Activated CD4-positive, alpha-beta T cell treated with anti-CD3 and anti-CD28 coated beads, Interleukin-2, amount 50 U/mL, for 16 hours (primary cell): ENCODE measurements at places on chromosomes 1 and 21.
A peak's percentile ranks its signal among the peaks of the same experiment; 100 is the strongest.

DNA sequence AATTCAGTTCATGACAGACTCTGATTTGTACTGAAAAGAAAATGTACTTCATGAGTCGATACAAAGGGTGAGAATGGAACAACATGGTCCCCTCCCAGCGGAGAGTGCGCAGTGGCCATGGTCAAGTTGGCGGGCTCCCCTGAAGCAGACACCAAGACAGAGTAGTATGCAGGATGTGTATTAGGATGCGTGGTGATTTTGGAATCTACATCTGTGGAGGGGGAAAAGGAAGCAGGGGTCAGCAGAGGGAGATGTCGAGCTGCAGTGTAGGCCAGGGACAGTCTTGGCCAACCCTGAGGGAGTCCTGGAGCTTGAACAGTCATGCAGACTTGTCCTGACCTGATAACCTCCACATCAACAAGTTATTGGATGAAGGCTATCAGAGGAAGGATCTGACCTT lies 481.0 kb downstream of the OMA1 start:
- DNase-seq, result no peak

GRCh38 chr1:7390604-7391000 lies 380.5 kb upstream of the VAMP3 start:
- DNase-seq, result no peak

- no peak for DNase-seq
Observed at GRCh38 chr1:65055747-65056146, 89.4 kb upstream of the JAK1 start.

DNA sequence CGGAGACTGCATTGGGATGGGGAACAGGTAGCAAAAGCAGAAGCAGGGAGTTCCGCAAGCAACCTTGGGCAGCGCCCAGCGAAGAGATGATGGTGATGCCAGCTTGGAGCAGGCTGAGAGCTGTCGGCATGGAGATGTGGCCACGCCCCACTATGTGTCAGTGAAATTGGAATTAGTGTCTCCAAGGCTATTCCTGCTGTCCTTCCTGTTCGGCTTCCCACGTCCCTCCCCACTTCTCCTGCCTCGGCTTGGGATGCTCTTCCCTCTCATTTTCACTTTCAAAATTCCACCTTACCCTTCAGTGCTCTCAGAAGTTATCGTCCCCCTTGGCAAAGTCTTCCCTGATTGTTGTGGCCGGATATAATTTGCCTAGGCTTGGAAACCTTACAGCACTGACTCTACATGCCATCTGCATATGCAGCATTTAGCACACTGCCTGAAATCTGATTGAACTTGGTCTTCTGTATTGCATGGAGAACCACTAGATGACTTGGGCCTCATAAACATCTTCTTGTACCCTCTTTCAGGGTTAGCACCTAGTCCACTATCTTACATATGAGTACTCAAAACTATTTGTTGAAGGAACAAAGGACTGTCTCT lies 270.7 kb upstream of the RUNX1 start:
- DNase-seq, result no peak

- no peak for DNase-seq
Observed at GRCh38 chr1:169680377-169681019, 30.9 kb downstream of the SELL start.

DNA sequence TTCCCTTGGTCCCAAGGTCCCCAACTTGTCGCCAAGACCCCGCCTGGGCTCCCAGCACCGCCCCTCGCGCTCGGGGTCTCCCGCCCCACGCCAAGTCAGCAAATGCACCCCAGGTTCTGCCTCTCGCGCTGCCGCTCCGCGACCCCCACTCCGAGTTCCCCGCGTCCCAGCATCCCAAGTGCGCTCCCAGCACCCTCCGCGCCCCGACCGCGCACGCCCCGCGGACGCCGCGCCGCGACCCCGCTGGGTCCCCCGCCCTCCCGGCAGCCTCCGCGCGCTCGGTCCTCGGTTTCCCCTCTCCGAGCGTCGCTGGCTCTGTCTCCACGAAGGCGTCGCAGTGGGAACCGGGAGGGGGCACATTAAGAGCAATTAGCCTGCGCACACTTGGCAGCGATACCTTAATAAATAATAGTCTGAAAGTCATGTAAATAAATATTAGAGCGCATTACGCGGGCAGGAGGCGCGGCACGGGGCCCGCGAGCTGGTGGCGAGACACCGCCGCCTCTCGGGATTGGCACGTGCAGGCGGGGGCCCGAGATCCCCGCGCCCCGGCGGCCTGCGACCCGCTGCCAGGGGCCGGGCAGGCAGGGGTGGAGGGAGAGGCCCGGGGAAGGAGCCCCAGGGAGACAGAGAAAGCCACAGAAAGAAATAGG lies 75.9 kb downstream of the VWA5B1 start:
- DNase-seq, result no peak

- DNase-seq, result no peak
Observed at GRCh38 chr1:47477595-47478080, 39.8 kb downstream of the FOXD2 start.

DNA sequence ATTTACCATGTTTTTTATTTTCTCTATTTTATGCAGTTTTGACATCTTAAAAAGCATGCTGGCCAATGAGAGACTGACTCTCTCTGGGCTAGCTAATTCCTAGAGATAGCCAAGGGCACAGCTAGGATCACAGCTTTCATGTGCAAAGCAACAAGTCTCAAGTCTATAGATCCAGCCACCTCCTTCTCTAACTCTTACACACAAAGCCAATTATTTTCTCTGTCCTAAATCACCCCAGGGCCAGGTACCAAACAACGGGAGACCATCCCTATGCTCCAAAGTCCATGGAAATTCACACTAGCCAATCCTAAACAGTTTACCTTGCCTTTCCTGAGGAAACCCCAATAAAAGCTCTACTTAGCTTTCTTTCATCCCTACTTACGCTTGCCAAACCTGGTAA lies 38.0 kb downstream of the ARHGAP29 start:
- no peak for DNase-seq

- no peak for DNase-seq
Observed at GRCh38 chr21:39924577-39925308, 57.5 kb downstream of the PCP4 start.

- no peak for DNase-seq
Observed at GRCh38 chr1:223216531-223217205, 73.6 kb upstream of the TLR5 start.

DNA sequence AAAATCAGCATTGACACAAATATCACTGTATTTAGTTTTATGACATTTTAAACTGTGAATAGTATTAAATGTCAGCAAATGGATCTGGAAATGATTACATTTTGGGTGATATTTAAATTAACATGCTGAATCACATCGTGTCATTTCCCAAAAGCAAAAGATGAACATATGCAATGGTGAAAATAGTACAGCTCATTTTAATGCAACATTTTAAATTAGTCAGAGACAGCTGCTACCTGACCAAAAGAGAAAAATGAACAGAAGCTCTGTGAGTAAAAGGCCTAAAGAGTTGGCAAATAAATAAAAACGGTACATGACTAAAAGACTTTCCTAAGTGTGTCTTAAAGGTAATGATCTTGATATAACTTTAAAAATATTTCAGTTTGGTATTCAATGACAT lies 86.0 kb upstream of the GNG4 start:
- DNase-seq, result no peak

DNA sequence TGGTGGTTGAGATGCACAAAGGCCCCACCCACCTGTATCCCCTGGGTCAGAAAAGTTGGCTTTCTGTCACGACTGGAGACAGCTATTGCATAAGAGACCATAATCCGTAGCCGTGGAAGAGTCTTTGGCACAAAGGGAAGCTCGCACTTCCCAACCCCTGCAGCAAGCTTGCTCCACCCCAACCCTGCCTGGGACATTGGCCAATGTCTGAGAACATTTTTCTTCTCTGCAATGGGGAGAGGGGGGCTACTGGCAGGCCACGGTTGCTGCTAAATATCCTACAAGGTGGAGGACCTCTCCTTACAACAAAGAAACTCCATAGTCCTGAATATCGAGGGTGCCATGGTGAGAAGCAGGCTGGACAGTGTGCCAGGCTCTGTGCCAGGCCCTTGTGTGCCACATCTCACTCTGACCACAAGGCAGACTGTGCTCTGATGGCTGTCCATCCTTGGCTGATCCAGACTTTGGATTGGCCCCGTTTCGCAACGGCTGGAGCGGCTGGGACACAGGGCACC lies 104.1 kb downstream of the CSMD2 start:
- no peak for DNase-seq

GRCh38 chr1:117566556-117566955 lies 39.3 kb upstream of the TENT5C start:
- DNase-seq, result no peak

GRCh38 chr1:179121159-179121938 lies 39.5 kb downstream of the TOR3A start:
- DNase-seq, result peak; percentile 35

DNA sequence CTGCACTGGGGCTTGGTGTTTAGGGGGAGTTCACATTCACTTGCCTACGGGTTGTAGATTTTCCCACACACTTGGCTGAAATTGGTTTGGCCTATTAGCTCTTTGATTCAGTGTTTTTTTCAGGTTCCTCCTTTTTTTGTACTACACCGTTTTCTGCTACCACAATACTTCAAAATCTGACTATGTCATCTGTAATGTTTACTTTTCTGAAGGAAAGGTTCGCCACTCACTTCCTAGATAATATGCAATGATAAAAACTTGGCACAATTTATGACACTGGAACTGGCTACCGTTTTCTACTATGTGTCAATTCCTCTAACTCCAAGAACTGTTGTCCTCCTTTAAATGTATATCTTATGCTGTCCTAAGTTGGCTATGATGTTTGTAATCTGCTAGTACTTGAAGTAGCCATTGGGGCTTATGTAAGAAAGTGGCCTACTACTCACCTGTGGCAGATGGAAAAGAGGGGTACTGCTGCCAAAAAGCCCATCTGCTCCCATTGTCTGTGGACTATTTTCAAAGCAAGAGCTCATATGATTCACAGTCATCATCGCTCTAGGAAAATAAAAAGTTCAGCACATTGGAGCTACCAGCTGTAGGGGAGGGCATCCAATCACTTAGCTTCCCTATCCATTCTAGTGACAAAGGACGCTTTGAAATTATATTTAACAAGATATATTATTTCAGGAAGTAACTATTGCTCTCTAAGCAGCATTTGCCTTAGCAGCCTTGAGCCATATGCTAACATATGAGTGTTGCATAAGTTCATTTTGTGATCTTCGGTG lies 42.4 kb upstream of the BACH1 start:
- no peak for DNase-seq

DNA sequence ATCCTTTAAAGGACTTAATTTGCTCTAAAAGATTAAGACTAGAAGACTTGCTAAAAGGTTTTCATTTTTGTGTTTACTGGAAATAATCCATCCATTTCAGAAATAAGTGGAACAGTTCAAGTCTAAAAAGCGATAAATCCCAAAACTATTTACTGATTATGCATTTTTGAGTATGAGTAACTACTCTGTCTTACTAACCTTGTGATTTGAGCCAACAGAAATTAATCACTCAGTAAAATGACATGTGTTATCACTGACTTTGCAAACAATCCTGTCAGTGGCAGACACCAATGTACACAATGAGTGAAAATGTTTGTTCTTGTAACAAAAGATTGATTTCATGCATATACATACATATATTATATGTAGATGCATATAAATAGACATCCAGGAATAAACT lies 218.0 kb downstream of the DENND1B start:
- no peak for DNase-seq

DNA sequence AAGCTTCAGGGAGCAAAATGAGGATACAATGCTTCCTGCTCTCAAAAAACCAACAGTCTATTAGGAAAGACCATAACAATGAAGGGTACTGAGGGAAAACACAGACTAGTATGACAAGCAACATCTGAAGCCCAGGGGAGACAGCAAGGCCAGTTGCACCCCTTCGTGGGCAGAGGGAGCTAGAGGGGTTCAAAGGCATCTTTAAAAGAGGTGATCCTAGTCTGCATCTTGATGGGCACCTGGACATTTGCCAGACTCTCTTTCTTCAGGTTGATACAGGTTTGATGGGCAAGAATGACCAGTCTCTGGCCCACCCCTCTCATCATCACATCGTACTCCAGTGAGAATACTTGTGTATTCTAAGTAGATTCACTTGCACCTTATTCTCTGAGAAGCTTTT lies 177.7 kb downstream of the VAV3 start:
- DNase-seq, result peak; percentile 15

- DNase-seq, result no peak
Observed at GRCh38 chr1:167238713-167239112, 18.0 kb downstream of the POU2F1 start.

GRCh38 chr1:156104065-156104810 lies 10.3 kb upstream of the LMNA start:
- peak; percentile 69 for DNase-seq

DNA sequence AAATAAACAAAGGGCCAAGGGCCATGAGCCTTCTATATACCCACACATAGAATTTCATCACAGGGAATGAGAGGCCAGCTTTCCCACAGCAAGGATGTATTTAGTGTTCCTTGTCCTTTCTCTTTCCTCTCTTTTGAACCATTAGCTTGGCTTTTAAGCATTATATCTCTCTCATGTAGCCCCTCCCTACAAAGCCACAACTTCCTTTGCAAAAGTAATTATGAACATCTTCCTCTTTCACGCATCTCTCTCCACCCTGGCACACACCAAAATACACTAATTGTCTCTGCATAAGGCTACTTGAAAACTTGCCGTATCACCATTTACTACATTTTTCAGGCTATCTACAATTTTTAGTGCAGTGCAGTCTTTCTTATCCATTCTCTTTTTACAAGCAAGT lies 1.9 kb upstream of the AK5 start:
- DNase-seq, result no peak

- DNase-seq, result no peak
Observed at GRCh38 chr1:227791425-227792143, 23.9 kb upstream of the PRSS38 start.

DNA sequence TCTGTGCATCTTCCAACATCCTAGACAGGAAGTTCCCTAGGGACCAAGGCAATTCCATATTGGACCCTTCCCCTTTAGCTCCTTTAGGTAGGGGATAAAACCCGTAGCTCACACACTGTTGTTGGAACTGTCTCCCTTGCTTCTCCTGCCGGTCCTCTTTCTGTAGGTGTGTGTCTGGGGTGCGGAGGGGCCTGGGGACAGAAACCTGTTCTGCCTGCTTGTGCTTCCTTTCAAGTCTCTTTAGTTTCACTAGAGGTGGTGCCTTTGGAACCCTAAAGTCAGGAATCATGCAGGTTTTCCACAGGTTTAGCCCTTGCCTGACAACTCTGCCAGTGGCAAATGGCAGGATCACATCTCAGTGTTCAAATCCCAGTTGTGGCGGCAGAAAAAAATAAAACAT lies 74.6 kb upstream of the PTGFRN start:
- no peak for DNase-seq

DNA sequence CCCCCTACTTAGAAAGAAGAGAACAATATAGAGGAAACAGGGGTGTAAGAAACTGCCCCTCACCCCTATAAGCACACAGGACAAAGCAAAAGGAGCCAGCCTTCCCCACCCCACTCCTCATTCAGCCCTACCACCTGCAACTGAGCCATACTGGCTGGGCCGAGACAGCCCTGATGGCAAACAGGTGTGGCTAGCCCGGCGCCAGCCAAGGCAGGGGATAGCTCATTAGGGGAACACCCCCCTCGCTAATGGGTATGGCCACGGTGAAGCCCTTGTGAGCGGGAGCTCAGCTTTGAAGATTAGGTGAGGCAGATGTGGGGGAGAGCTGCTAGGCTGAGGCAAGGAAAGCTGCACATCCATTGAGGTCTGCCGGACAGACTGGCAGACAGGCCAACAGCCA lies 65.5 kb downstream of the ERI3 start:
- DNase-seq, result no peak

GRCh38 chr1:230320804-230321203 lies 105.3 kb downstream of the PGBD5 start:
- DNase-seq, result no peak
